ENCODE measurements at places on chromosomes 16 and 17.

DNA sequence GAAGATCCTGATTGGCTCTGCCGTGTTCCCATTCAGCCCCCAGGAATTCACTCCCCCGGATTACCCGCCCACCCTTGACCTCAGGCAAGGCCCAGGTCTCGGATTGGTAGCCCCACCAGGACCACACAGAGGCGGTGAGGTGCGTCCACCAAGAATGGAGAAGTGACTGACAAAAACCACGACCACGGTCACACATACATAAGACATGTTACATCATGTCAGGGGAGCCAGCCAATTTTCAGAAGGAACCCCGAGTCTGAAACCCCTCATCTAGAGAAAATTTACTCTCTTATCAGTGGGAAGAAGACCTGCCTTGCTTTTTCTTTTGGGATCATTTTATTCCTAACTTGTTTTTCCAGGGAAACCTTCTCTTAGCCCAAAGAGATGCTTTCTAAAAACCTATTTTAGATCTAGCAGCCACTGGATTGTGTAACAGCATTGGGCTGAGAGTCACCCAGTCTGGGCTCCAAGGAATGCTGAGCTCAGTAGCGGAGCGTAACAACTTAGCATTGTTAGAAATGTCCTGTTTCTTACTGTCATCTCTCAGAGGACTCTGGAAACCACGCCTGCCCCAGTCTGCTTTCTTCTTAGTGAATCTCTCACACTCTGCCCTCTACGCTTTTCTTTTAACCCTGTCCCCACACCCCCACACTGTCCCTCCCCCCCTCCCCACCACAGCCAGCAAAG, 164.1 kb downstream of the CMIP start:
- DNase-seq, result peak; percentile 26

DNA sequence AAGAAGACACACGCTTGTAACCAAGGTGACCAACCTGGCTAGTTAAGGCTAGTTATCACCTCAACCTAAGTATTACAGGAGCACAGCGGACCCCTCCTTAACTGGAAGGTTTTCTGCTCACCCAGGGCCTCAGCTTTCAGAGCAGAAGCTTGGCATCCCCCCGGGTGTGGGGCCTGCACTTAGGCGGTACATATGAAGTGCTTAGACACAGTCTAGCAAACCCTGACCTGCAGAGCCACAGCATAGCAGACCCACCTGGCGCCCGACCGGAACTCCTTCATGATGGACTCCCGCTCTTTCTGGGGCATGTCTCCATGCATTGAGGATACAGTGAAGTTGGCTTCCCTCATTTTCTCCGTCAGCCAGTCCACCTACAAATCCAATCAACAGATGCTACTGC, 9.8 kb downstream of the EIF4A3 start:
- no peak for DNase-seq

DNA sequence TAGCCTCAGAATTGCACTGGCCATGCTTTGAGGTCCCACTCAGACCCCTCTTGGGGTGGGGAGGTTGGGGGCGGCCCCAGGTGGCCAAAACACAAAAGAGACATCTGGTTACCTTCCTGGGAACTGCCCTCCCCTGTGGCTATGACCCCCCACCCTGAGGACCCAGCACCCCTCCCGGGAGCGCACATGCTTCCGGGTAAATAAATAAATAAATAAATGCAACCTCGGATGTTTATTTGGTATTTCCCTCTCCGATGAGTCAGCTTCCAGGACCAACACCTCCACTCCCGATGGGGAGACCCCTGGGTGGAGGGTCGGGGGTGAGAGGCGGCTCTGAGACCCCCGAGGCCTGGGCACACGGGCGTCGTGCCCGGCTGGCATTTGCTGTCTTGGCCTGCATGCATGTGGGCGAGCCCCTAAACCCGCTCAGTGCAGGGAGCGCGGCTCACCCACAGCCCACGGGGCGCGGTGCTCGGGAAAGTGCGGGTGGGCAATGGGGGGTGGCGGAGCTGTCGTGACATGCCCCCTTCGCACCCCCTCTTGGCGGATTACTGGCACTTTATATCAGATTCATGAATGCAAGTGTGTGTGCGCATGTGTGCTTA, 84.3 kb upstream of the CREBBP start:
- no peak for DNase-seq

- no peak for DNase-seq
These were observed 17.0 kb downstream of the LSM12 start for GRCh38 chr17:44049294-44050060.

All from hippocampal formation (tissue), 2 donors.